CD4-positive, alpha-beta T cell treated with Interleukin-6 at 100 ng/mL for 8 hours (primary cell): ENCODE measurements at places on chromosomes 3 and 15.

DNA sequence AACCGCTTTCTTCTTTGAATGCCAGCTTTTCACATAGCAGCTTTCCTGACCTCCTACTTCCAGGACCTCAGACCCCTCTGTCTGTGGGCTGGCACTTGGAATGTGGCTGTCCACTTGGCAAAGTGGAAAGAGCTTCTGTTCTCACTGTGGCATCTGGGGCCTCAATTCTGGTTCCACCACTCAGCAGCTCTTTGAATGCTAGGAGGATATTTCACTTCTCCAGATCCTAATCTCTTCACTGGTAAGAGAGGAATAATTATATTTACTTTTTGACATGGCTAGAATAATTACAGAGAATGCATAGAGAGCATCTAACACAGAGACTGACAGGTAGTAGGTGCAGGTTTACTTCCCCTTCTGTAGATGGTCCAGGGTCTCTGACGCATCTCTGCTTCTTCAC, 405.9 kb downstream of the LPP start:
- no peak for DNase-seq

DNA sequence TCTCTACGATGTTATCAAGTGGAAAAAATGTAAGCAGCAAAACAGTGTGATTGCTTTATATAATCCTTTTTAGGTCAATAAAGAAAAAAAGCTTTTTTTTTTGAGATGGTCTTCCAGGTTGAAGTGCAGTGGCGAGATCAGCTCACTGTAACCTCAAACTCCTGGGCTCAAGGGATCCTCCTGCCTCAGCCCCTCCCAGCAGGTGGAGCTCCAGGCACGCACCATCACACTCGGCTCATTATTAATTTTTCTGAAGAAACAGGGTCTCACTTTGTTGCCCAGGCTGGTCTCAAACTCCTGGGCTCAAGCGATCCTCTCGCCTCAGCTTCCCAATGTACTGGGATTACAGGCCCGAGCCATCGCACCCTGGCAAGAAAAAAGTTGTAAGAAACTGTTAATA, 17.3 kb downstream of the RNF168 start:
- no peak for DNase-seq

DNA sequence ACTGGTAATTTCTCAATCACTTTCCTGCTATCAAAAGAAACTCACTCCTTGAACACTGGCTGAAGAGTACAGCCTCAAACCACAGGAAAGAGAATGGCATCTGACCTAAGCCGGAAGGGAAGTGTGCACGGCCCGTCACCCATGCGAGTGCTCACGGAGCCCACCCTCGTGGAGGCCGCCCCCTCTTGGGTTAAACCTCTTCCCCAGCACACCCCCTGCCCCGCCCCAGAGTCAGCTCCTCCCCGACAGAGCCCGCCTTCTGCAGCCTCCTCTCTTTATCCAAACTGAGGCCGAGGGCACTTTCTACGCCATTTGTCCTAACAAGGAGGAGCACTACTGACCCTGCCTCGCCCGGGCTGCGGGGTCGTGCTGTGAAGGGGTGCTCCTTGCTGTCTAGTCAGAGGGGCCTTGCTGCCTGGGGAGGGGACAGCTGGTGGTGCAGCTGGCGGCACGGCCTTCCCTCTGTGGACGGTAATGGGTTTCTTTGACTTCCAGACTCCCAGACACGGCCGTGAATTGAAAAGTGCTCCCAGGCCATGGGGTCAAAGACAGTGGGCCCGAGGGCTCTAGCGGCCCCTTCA, 137.7 kb downstream of the NSMCE3 start:
- DNase-seq: no peak

DNA sequence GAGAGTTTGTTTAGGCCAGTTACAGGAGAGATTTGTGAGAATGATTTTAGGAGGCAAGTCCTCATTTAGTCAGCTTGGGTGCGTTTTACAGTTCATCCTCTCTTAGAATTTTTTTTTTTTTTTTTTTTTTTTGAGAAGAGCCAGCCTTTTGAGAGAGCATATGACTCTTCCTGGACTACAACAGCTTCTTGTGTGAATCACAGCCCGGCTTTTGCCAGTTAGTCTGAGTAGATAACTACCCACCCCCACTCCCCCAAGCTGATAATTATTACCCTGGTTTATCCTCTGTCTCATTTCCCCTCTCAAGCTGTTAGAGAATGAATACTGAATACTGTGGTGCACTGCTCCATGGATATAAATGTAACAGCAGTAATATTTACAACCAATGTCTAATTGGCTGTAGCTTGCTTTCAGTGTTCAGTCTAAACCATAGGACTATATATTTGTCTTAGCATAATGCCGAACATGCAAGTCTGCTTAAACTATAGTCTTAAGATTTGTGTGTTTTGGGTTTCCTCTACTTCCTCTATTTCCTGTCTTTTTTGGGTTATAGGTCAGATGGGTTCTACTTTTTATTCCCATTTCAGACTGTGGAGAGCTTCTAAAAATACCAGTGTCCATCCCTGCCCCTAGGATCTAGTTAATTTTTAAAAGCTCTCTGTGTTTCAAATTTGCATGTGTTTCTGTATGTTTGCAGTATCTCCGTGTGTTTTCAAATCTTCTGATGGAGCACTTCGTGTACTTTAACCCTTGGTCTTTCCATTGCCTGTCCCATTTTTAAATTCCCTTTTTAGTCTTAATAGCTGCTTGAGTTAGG, 8.0 kb downstream of the CHD2 start:
- DNase-seq: peak; percentile 48

DNA sequence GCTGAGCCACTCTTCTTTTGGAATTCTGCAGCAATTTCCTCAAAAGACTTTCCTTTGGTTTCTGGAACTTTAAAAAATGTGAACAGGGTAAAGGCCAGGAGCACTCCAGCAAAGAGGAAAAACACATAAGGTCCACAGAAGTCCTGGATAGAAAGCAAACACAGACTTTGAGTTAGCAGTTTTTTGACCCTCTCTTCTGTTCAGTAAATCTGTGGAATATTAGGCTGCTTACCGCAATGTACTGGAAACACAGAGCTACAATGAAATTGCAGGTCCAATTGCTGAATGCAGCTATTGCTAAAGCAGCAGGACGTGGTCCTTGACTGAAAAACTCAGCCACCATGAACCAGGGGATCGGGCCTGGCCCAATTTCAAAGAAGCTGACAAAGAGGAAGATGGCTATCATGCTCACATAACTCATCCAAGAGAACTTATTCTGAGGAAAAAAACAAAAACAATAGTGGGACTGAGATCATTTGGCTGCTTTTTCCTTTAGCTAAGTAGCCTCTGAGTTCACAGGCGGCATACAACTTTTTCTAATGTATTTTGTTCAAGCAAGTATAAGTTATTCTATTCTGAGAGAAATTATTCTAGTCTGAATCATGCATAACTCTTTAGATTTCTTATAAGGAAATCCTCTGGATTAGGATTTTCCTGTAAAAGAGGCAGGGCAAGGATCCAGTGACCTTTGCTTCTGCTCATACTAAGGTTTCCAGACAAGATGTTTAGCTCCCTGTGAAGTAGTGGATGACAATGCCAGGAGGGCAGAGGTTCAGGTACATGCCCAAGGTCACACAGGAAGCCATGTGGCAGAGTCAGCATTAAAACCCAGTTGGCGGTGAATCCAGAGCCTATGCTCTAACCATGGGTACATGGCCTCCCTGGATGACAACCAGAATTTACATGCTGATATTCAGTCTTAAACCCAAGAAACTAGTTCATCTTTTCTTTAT, 28.3 kb downstream of the SLC2A2 start:
- no peak for DNase-seq

DNA sequence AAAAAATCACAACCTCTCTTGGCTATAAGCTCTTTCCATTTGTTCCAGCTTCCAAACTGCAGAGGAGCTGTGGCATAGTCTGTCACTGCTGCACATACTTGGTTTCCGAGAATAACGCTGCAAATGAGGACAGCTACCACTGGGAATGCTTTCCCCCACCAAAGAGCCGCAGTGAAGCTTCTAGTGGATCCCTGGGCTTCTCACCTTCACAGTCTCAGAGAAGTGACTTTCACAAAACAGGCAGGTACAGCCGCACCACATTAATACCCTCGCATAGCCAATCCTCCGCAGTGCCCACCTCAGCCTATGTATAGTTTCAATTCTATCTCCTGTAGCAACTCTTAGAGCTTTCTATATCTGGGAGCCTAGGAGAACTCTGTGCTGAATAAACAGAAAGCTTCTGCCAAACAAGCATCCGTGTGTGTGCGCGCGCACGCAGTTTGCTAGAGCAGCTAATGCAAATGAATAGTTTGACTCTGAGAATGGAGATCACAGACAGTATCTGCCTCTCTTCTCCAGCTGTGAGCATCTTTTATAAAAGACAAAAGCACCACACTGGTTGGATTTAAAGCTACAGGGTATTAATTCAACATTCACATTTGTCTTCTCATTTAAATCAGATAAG, 81.9 kb upstream of the PLXND1 start:
- DNase-seq: no peak

- no peak for DNase-seq
These were observed 289.3 kb downstream of the EPHB1 start for GRCh38 chr3:135084405-135084804.

GRCh38 chr3:159045279-159045885, 243.5 kb downstream of the MFSD1 start:
- no peak for DNase-seq

DNA sequence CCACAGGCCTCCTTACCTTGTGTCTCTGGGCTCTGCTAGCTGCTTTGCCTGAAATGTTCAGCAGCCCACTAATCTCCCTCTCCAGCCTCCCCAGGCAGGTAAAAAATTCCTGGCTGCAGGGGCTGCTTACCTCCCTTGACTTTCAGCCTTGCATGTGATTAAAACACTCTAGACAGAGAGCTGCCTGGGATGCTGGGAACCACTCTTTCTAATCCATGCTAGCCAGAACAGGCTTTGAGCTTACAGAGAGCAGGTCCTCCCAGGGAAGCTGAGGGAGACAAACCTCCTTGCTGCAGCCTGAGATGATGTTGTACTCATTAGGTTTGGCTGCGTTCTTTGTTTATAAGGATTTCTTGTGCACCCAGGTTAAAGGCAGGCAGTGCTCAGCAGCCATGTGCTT, 33.7 kb upstream of the LIPC start:
- no peak for DNase-seq

- no peak for DNase-seq
These were observed 114.6 kb downstream of the SLCO3A1 start for GRCh38 chr15:91967935-91968606.

DNA sequence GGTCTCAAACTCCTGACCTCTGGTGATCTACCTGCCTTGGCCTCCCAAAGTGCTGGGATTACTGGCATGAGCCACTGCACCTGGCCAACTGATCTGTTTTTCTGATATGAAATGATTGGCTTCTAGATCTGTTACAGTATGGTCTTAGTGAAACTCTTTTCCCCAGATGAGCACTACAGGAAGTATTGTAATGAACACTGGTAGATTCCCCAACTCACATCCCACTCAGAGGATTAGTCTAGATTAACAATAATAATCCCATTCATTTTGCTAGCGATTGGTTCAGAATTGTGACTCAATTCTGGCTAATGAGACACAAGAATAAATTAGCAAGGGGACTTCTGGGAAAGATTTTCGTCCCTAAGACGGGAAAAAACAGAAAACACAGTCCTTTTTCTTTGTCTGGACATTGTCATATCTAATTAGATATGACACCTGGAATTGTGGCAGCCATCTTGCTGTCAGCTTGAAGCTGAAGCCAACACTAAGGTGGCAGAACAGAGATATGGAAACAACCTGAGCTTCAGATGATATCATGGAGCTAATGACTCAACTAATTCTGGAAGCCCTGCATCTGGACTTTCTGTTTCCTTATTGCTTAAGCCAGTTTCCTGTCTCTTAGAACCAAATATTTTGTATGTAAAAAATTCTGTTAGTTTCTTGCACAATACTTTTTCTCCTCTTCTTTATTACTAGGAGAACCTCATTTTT, 17.4 kb upstream of the NPTN start:
- DNase-seq: no peak

DNA sequence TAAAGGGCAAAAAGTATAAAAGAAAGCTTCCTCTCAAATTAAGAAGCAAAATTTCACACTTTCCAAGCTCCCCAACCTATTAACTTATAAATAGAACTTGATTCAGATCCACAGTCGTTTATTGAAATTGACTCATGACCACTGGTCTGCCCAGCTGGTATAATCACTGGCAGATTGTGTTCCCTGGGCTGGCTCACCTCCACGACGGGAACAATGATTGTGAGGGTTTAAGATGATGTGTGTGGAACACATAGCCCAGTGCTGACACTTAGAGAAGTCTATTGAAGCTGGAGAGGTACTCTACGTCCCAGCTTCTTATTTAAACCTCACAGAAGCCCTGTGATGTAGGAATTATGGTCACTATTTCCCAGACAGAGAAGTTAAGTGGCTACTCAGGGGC, 90.4 kb downstream of the MB21D2 start:
- DNase-seq: no peak

- no peak for DNase-seq
These were observed 28.9 kb downstream of the CLEC3B start for GRCh38 chr3:45055032-45055410.

DNA sequence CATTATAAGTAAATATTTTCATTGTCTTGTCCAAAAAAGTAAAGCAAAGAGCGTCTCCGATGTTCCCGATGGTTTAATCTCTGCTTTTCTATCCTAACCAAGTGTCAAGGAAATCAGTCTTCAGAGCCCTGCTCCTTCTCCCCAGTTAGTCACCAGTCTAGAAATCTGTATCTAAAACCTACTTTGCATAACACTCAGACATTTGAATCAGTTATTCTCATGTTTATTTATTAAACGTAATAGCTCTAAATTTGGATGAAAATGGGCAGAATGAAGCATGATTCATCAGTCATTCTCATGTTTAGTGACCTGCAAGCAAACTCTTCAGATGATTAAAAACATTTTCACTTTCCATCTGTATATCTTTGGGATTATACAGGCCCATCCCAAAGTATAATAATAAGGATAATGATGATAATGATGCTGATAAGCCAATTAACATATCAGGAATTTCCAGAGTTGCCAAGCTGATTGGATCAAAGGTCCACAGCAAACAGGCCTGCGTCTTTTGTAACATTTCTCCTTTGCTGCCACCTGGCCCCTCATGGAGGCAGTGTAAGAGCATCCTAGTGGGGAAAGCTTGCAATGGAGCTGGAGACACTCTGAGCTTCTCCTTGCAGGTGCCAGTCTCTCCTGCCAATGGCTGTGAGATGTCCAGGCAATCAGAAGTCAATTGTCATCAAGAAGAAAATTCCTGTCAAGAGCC, 273.9 kb downstream of the IGSF11 start:
- no peak for DNase-seq
